ENCODE measurements at places on chromosomes 11 and 22.

DNA sequence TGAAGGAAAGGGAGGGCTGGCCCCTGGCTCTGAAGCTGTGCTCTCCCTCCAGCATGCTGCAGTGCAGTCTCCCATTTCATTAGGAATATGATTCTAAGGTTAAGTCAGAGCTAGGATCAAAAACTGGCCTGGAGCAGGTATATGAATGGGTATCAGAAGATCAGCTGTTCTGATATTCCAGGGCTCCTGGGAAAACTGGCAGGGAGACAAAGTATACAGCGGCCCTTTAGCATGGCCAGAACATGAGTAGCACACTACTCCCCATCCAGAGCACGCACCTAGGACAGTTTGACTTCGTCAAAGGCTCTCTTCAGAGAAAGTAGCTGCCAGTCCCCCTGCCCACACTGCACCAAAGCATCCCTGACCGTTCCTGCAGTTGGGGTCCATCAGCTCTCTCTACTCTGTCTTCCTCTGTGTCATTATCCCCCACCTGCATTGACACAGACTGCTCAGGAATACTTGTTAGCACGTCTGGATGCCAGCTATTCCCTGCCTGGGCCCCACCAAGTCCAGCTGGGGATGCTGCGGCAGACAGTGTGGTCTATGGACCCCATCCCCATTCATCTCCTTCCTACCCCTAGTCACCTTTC is 4.0 kb upstream of the FCHSD2 start:
- DNase-seq = no peak

GRCh38 chr11:118846181-118846935 is 37.3 kb upstream of the CXCR5 start:
- DNase-seq = no peak

- no peak for DNase-seq
Observed at GRCh38 chr11:9815486-9816136, 151.7 kb downstream of the SWAP70 start.

DNA sequence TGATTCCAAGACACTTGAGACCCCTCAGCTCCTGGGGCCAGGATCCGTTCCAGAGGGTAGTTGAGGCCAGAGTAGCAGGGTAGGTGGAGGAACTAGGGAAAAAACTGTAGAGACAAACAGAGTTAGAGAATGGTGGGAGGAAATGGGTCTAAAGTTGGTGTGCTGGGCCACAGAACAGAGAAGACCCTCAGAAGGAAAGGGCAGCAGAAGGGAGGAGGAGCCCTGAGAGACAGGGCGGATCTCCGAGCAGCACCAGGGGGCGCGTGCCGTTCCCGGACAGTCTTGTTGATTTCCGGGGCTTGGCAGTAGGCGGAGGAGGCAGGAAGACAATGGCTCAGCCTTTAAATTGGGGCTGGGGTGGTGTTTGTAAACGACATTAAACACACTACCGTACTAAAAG is 2.4 kb upstream of the CECR2 start:
- peak; percentile 28 for DNase-seq

DNA sequence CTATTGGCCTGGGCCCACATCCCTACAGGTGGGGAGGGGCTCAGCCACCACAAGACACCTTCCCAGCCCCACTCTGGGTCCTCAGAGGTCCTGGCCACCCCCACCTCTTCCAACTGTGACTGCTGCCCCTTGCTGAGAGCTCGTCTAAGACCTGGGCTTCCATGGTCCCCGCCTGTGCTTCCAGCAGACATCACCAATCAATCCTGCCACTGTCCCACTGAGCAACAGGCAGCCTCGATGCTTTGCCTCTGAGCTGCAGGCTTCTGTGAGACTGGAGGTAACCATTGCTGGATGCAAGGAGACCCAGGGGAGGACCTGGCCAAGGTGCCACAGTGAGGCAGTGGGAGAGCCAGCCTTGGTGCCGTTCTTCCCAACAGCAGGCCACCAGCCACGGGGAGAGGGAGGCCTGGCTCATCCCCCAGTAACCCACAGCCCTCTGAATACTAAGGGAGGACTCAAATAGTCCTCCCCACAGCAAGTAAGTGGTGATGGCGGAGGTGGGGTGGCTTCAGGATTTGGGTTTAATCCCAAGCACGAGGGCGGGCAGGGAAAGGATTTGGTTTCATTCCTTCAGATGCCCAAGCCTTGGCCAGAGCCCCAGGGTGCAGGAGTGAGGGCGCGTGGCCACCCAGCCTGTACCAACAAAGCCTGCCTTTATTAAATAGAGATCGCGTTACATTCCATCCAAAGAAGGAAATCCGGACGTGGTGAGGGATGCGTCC is 5.5 kb upstream of the FADS3 start:
- no peak for DNase-seq

DNA sequence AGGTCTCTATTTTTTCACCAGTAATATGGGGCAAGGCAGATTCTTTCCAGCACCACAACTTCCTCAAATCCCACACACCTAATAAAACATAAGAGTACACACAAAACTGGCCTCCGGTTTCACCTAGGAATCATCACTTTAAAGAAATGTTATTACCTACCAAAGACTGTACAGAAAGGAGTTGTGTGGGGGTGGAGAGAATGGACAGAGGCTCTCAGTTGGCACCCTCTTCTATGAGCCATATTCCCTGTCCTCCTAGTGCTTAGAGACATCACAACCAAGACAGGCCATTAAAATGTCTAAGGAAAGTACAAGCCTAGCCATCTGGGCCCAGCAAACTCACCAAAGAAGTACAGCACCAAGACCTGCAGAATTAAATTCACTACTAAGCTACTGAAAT is 56.1 kb downstream of the RBFOX2 start:
- no peak for DNase-seq

DNA sequence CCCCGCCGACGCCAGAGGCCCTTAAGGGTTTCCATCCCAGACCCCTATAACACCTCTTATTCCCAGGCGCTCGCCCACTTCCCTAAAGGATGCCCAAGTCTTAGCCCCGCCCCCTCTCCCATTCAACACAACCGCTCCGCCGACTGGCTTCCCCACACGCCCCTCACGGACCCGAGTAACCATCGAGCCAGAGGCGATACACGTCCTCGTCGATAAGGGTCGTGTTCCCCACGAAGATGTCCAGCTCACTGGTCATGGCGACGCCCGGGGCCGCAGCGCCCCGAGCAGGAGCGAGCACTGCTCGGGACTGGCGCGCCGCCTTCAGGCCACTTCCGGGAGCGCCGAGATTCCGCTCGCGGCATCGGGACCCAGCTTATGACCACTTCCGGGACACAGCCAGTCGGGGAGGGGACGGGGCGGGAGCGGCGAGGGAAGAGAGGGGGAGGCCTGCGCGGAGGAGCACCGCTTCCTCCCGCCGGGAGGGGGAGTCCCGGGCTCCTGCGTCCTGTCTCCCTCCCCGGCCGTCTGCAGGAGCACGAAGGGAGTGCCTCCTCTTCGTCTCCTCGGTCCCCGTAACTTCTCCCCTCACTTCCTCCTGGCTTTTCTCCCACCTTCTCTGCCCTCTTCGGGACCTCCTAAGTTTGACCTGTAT is at the start of gene FIBP:
TSS of gene FIBP (minus strand) at position 309 of the 652 bp plus-strand sequence. CDS start at position 256, 53 bp downstream.
- DNase-seq = peak; percentile 95

DNA sequence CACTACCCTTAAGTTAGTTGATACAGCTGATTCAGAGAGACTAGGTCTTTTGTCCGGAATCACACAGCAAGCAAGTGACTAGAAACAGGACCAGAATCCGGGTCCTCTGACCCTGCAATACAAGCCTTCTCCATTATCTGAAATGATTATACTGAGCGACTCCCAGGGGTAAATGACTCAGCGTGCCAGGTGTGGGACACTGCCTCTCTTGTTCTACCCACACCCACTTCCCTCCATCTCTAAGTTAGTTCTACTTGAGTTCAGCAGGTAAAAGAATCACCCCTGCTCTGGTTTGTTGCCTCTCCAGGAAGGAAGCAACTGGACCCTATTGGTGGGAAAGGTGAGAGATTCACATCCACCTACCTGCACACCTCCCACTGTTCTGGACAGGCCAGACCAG is 156.9 kb downstream of the DBX1 start:
- no peak for DNase-seq

DNA sequence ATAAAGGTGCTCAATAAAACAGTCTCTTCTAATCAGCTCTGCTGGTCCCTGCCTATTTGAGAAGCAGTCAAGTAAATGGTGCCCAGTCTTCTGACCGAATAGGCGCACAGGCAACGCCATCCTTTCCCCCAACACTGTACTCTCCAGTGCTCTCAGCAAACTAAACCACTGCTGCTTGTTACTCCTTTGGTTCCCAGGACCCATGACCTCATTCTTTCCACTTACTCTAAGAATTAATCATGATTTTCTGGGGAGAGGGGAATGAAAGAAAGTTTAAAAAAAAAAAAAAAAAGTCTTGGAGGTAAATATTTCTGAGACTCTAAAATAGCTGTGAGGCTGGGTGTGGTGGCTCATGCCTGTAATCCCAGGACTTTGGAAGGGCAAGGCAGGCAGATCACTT is 63.7 kb downstream of the SGSM3 start:
- no peak for DNase-seq

DNA sequence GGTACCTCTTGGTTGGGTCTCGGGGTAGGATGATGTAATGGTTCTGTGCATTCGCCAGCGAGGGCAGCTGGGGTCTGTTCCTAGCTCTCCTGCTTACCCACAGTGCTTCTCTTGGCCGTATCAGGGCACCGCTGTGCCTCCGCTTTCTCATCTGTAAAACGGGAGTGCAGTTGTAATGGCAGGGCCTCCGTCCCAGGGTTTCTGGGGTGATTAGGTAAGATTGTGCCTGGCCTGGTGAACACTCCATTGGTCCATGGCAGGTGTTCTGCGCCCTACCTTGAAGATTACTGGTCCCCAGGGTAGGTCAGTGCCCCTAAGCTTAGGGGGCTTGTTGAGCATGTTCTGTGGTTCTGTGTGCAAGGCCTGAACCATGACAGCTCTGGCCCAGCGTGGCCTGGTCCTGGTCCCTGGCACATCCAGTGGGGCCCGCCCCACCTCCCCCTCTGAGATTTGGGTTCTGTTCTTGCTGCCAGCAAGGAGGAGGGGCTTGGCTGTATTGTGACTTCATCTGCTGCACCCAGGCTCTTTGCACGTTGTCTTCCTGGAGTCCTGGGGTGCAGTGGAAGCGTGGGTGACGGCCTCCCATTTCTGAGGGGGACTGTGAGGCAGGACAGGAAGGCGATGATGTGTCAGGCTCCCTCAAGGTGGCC is 4.9 kb downstream of the MYRF start:
- no peak for DNase-seq

DNA sequence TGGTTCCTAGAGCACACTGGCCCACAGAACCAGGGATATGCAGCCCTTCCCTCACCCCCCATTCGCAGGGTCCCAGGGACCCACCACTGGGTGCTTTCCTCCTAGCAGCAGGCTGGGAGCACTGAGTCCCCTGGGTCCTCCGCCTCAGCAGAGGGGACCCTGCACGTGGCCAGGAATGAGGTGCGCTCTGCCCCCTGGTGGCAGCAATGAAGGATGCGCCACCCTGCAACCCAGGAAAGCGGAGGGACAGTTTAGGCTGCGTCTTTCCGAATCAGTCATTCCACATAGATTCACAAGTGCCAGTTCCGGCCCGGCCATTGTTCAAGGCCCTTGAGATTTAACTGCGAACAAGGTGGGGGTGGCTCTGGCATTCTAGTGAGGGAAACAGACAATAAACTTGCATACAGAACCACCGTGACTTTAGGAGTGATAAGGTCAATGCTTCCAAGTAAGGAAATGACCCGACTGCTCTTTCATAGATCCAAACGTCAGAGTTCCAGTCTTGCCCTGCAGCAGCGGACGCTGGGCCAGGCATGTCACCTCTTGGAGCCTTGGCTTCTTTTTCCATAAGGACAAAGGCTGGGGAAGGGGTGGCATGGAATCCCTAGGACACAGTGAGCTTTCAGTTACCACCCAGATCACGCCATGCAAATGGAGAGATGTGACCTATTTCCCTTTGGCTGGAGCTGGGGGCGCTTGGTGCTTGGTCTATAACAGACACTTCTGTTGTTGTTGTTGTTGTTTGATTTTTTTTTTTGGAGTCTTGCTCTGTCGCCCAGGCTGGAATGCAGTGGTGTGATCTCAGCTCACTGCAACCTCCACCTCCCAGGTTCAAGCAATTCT is 7.7 kb downstream of the RIN1 start:
- DNase-seq = peak; percentile 71

DNA sequence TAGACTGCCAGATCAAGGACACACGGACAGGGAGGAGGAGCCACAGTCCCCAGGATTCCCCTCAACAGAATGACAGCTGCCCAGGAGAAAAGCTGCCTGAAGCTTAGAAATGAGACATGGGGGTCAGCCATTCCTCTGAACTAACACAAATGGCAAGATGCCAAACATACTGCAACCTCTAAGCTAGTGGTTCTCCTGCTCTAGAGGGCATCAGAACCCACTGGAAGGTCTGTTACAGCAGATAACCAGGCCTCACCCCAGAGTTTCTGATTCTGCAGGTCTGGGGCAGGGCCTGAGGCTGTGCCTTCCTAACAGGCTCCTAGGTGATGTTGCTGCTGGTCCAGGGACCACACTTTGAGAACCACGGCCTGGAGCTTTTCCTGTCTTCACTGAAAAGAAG is 28.6 kb upstream of the BID start:
- no peak for DNase-seq

DNA sequence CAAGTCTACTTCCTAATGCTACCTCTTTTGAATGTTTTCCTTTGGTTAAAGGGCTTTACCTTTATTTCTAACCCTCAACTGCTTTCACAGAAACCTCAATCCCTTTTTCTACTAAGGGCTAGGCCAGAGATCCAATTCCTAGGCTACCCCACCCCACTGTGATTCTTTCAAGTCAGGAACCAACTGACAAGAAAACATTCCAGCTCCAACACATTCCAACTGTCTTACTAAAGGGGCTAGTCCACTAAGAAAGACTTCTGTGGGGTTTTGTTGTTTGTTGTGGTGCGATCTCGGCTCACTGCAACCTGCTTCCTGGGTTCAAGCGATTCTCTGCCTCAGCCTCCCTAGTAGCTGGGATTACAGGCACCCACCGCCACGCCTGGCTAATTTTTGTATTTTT is 151.3 kb downstream of the APOL5 start:
- no peak for DNase-seq

DNA sequence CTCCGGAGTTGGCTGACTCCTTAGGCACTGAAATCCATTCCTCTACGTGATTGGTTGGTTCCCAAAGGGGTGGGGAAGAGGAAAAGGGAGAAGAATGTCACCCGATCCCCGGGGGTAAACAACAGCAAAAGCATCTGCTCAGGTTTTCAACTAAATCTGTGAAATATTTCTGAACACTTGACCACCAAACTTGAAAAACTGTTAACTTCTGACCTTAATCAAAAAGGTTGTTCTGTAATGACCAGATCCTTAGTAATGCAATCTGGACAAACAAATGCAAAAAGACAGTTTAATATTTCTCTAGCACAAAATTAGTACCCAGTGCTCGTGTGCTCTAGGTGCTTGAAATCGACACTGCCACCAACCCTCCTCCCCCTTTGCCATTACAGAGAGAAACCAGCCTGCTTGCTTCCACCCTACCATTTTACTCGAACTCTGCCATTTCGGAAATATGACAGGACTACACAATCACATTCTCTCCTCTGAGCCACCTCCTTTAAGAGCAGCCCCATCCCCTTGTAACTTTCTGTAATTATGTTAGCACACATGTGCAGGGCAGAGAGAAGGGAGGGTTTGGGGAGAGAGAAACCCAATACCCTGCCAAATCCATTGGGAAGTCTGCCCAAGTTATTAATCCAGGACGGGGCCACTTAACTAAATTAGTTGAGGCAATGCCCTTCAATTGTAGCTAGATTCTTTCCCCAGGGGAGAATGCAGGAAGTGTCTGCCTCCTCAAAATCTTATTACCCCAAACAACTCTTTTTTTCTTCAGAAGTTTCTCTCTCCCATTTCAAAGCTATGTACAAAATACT is 113.8 kb downstream of the RBFOX2 start:
- DNase-seq = no peak
